CD4-positive, alpha-beta T cell treated with Interleukin-21 for 1 hour (primary cell): ENCODE measurements at places on chromosomes 7 and 10.

DNA sequence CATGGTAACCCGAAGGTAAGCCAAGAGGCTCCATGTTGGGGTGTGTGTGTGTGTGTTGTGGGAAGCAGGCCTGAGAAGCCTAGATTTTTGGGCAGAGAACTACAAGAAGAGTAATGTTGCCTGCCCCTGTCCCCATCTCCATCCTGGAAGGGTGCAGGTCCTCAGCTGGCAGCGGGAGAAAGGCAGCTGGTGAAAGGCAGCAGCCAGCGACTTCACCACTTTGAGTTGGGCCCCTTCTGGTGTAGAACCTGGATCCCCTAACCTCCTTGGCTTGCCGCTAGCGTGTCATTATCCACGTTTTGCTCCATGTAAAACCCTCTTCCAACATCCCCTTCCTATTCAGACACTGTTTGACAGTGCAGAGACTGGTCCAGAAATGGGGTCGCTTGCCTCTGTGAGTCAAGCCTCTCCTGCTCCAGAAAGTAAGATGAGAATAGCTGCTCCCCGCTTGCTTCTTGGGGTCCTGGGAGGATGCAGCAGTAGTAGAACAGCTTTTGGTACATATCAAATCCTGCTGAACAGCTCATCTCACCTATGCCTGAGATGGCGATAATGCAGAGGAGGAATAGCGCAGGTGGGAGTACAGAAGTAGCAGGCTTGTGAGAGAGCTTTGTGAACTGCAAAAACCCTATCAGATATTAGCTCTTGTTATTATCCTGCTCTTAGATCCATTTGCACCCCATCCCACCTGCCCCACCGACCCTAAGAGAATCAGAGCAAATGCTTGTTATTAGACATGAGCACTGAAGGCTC, 22.1 kb upstream of the CDH23 start:
- DNase-seq = no peak

DNA sequence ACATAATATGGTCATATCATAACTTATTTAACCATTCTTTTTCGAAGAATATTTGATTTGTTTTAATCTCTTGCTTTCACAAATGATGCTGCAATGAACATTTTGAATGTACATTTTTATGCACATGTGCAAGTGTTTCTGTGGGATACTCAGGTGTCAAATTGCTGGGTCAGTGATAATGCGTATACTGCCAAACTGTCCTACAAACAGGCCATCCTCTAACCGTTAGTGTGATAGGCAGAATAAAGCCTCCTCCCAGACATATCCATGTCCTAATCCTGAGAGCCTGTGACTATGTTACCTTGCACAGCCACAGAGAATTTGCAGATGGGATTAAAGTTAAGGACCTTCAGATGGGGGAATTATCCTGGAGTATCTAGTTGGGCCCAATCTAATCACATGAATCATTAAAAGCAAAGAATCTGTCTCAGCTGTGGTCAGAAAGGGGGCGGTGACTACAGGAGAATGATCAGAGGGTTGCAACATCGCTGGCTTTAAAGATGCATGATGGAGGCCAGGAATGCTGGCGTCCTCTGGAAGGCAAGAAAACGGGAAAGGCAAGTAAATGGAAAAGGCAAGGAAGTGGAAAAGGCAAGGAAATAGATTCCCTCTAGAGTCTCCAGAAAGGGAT, 46.7 kb downstream of the FZD1 start:
- no peak for DNase-seq

DNA sequence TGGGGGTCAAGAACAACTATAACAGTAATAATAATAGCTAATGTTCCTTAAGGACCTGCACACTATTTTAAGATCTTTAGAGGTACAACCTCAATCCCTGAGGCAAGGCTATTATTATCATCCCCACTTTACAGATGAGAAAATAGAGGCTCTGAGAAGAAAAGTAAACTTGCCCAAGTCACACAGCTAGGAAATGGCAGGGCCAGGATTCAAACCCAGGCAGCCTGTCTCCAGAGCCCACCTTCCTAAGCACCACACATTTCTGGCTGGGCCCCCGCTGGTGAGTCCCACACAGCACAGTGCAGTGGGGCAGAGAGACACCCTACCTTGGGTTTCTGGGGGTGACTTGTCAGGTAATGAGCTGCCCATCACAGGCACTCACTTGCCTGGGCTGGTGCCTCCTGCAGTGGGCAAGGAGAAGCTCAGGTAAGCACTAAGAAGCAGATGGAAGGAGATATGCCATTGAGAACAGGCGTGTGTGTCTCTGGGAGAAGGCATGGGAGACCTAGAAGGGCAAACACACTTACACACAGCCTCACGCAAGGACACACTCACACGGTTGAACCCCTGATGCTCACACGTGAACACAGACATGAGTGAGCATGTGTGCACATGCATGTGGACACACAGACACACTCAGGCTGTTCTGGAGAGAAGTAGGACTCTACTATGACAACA, 104.4 kb upstream of the ZMIZ1 start:
- no peak for DNase-seq

DNA sequence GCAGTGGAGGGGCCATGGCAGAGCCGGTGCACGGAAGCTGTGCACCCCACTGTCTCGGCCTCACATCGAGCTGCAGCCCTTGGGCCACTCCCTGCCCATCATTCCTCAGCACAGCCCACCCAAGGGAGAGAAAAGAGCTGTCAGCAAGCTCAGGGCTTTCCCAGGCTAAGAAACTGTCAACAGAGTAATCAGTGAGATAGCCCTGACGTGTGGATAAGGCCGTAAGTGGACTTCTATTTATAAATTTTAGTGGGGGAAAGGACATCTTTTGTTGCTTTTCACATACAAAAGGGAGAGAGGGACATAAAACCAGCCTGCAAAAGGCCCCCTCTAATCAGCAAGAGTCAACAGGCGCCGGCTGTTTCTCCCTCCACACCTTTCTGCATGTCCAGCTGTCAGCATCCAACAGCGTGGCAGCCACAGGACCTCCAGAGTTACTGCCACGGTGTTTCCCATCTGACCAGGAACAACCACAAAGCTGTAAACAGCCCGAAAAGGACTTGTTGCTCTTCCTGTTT, 56.8 kb upstream of the DDC start:
- DNase-seq = no peak

DNA sequence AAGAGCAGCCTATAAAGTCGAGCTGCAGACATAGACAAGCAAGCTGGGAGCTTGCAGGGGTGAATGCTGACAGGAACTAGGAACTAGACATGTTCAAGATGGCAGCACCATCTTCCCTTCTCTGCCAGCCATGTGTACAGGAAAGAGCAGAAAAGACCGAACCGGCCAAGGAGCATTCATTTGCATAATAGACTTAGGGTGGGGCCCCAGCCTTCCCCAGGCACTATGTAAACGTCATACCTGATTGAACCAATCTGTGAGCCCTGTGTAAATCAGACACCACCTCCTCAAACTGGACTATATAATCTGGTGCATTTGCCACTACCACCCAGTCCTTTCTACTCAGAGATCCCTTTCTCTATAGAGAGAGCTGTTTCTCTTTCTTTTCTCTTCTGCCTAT, 106.9 kb upstream of the FAM3C start:
- DNase-seq = no peak

GRCh38 chr7:150631866-150632864, at the start of gene GIMAP6:
TSS of gene GIMAP6 (minus strand) at chr7:150632385. CDS start at chr7:150630142, 2,243 bp downstream.
- peak; percentile 57 for DNase-seq

DNA sequence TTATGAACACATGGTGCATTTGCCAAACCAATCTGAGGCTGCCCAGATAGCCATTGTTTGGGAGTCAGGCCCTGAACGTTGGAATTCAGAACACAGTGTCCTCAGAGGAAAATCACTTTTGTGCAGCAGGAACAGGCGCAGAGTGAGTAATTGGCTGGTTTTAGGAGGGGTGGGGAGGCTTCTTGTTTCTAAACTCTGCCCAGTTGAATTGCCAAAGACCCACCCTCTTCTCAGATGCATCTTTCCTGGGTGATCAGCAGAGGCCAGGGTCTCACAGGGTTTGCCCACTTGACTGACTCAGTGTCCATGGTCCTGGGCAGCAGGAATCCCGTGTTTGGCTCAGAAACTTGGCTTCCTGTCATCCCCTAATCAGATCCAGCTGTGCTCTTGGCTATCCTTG, 24.3 kb downstream of the PRLHR start:
- no peak for DNase-seq
